HT1080 (cell line): ENCODE measurements at places on chromosomes 1 and 21. TPM values are rescaled to one million over a fixed set of nuclear protein-coding genes. Genes with fewer than 3 reads are reported as not detected.

Gene CFHR2
- not detected in 2 replicates for total RNA-seq

Gene DMBX1
- total RNA-seq: not detected in 2 replicates

Gene MIXL1
- not detected in 2 replicates for total RNA-seq

Gene SAMD13
- 0.47 and 0.79 TPM in 2 replicates for total RNA-seq

Gene TP73
- total RNA-seq: 0.27 TPM in 1 of 2 replicates, not detected in the other

Gene FAM163A
- total RNA-seq: not detected in 2 replicates

Gene PAPPA2
- 3.0 TPM in 2 replicates for total RNA-seq

Gene TCHHL1
- not detected in 2 replicates for total RNA-seq

Gene EXO5
- 3.1 and 5.2 TPM in 2 replicates for total RNA-seq
